Activated T-cell treated with anti-CD3 and anti-CD28 coated beads for 1 hour (primary cell): ENCODE measurements at places on chromosomes 7 and 10.

DNA sequence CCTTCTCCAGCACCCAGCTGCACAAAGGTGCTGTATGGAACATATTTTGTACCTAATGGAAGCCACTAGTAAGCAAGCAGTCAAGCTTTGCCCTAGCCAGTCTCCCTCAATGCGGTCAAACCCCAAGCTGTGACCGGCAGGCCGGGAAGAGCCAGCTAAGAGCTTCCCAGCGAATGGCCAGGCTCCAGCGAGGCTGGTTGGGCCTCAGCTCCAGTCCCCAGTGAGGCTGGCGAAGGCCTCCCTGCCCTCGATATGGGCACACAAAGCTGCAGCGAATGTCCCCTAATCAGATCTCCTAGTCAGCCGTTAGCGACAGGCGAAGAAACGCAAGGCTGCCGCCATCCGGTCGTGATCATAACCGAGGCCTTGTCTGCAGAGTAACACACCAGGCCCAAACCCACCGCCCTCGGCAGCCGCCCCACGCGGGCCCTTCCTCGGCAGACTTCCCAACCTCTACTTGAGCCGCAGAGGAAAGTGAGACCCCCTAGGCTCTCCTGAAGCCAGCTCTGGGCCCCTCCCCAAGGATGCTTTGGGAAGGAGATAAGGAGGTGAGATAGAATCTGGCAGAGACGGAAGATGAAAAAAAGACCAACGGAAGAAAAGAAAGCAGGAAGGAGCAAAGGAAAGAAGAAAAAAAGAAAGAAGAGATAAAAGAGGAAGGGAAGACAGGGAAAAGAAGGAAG lies 3.1 kb upstream of the HOXA9 start:
- DNase-seq, result no peak

- DNase-seq, result no peak
Observed at GRCh38 chr10:28058746-28059145, 59.9 kb upstream of the ODAD2 start.

DNA sequence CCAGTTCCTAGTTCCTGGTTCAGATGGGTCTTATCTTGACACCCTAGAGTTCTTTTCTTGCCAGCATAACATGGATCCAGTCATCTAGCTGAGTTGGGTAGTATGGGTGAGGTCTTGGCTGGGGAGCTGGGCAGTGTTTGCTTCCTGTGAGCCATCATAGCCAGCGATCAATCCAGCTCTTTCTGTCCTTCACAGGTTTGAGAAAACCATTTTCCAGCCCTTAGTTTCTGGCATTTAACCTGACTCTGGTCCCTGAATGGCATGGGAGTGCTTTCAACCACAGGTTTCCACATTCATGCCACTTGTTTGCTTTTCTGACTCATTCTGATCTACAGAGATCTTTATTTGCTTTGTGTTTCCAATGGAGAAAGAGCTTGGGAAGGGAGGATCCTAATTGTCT lies 8.6 kb downstream of the SLC13A1 start:
- DNase-seq, result no peak

- DNase-seq, result no peak
Observed at GRCh38 chr7:114842551-114843065, 79.3 kb upstream of the MDFIC start.

- DNase-seq, result no peak
Observed at GRCh38 chr7:5692845-5693278, 88.6 kb downstream of the RNF216 start.

GRCh38 chr7:41862261-41862660 lies 159.4 kb upstream of the INHBA start:
- no peak for DNase-seq

DNA sequence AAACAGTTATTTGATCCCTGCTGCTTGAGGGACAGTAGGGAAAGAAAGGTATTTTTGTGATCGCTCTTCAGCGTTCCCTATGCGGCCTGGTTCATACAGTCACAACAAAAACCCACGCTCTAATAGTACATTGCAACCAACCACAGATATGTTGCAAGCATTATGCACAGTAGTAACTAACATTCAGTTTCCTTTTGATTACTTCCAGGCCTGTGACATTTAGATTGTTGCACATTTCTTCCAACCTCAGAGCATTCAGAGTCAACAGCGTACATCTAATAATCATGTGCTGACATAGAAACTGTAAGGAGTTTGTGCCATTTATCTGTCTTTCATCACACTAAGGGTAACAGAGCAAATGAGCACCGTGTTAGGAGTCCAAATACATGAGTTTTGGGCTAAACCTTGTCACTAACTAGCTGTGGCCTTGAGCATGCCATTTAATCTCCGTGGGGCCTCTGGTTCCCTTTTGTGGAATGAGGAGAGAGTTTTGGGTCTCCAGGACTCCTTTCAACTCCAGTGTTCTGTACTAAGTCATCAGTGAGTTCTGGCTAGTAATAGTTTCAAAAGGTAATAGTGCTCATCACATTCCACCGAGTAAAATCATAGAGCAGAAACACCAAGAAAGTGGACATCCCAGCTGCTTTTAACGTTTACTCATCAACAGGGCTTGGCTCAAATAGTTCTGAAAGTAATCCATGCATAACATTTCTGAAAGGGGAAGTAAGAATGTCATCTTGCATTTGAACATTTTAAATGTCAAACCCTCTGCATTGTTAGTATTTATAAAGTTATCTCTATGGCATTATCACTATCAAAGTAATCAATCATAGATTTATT lies 99.0 kb upstream of the FZD1 start:
- no peak for DNase-seq

GRCh38 chr7:100434297-100435144 lies 1.8 kb downstream of the PPP1R35 start:
- no peak for DNase-seq

GRCh38 chr7:21914671-21915070 lies 31.0 kb downstream of the CDCA7L start:
- DNase-seq, result no peak

DNA sequence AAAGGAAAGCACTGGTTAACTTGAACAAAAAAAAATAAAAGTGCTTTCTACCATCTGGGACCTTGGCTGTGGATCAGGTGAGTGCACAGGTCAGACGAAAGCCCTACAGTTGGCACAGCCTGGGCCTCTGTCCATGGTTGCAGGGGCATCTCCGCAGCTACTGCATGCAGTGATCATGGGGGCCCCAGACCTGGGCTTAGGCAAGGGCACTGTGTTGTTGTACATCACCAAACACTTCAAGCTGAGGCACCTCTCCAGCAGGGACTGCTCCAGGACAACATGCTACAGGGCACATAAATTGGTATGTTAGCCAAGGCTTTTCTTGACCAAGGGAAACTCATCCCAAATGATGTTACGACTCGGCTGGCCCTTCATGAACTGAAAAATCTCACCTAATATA lies 23.5 kb downstream of the KLHL7 start:
- no peak for DNase-seq

- DNase-seq, result no peak
Observed at GRCh38 chr7:76515999-76516443, 5.7 kb downstream of the UPK3B start.

DNA sequence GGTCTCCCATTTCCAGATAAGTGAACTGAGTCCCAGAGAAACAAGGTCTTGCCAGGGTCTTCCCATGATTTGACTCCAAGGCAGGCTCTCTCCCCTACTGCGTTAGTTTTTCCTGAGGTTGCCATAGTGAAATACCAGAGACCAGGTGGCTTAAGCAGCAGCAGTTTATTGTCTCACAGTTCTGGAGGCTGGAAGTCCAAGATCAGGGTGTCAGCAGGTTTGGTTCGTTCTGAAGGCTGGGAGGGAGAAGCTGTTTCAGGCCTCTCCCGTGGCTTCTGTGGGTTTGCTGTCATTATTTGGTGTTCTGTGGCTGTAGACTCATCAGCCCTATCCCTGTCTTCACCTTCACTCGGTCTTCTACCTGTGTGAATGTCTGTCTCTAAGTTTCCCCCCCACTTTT lies 129.9 kb downstream of the GRK5 start:
- no peak for DNase-seq

GRCh38 chr10:70928140-70928539 lies 39.8 kb upstream of the PCBD1 start:
- no peak for DNase-seq

DNA sequence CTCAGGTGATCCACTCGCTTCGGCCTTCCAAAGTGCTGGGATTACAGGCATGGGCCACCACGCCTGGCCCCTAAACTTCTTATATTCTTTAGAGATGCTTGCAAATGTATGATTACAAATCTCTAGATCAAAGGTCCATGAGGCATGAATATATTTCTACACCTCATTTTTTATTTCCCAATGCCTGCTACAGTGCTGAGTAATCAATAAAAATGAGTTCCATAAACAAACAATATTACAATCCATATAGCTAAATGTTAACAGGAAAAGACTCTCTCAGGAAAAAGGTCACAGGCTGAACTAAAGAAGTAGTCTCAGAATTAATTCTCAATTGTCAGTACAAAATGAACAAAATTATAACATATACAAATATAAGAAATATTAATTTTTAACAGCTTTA lies 90.8 kb downstream of the LMBR1 start:
- DNase-seq, result no peak

GRCh38 chr10:62594093-62594520 lies 210.4 kb upstream of the ADO start:
- peak; percentile 28 for DNase-seq

DNA sequence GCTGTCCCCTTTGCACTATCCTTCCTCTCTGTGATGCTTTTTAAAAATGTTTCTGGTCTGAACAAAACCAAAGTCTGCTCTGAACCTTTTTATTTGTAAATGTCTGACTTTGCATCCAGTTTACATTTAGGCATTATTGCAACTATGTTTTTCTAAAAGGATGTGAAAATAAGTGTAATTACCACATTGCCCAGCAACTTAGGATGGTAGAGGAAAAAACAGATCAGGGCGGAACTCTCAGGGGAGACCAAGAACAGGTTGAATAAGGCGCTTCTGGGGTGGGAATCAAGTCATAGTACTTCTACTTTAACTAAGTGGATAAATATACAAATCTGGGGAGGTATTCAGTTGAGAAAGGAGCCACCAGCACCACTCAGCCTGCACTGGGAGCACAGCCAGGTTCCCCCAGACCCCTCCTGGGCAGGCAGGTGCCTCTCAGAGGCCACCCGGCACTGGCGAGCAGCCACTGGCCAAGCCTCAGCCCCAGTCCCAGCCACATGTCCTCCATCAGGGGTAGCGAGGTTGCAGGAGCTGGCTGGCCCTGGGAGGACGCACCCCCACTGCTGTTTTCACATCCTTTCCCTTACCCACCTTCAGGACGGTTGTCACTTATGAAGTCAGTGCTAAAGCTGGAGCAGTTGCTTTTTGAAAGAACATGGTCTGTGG lies 11.4 kb upstream of the CSGALNACT2 start:
- DNase-seq, result no peak

DNA sequence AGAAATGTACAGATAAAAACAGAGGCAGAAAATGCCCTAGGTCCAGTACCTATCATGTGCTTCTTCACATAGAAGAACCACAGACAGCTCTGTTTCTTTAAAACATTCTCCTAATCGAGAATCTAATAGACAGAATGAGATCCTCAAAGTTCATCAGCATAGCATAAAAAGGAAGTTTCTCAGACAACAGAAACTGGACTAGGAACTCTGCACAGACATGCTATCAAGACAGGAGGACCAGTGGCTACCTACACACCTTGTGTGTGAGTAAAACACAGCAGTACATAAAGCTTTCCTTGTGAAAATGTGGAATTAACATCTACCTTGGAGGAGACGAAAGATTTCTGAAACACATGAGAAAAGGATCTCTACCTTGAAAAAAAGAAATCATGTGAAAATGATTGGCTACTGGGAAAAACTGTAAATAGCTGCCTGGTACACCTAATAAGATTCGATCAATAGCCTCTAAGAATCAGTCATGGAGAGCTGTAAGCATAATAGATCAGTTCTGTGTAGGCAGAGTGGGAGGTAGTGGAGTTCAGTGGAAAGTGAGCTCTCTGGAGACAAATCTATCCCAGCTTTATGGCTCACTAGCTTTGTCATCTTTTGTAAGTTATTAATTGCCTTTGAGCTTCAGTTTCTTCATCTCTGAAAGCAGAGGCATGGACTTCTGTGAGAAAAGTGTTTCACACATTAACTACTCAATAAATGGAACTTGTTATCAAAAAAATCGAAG lies 26.7 kb downstream of the ELAPOR2 start:
- DNase-seq, result no peak

DNA sequence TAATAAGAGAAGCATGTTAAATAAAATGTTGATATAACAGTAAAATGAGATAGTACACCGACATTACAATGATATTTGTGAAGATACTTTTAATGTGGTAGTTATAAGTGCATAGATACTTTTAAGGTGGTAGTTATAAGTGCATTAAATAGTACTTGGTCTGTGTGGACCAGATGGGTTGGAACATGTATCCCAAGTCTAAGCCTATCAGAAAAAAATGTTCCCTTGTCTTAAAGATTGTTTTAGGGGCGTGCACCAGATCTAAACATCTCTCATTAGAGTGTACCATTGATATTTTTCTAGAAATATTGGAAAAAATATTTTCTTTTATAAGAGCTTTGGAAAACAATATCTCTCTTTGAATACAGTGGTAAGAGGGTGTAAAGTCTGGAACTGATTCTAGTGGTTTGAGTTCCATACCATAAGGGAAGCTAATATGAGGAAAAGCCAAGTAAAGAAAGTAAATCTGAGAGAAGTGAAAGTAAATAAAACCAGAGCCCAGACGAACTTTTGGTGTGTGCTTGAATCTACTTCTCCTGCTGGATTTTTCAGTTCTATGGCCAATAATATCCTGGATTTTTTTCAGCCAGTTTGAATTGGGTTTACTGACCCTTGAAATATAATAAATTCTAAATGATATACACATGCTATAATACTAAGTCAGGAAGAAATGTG lies 175.3 kb downstream of the MBL2 start:
- DNase-seq, result no peak

GRCh38 chr10:113899952-113900598 lies 45.6 kb downstream of the NHLRC2 start:
- no peak for DNase-seq

DNA sequence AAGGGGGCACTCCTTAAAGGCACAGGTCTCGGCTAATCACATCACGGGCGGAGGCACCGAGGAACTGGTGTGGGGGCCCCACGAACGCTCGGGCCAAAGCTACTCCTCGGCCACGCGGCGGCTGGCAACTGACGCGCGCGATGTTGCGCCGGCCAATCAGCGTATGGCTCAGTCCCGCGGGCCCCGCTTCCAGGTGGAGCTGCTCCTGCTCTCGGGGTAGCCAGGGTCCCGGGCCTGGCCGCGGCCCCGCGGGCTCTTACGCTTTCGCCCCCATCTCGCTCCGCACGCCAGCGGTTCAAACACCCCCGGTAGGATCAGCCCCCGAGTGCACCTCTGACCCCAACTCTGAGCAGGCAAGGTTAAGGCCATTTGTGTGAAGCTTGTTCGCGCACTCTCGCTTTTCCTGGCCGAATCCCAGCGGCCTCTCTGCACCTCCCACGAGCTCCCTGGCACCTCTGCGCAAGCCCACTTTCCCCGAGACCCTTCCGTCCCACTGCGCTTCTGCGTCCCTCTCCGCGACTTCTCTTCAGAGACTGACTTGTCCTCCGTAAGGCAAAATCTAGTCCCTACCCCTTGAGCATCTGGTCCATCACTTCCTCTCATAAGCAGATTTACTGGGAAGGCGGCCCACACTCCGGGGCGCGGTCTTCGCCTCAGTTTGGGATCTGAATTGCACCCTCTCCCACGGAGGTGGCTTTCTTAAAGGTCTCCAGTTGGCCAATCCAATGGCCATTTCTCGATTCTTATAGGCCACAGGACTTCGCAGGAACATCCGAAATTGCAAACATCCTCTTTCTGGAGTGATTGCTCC lies 200.9 kb upstream of the TBX20 start:
- DNase-seq, result no peak

GRCh38 chr7:2256306-2257045 lies 14.4 kb downstream of the NUDT1 start:
- DNase-seq, result no peak
